ENCODE measurements at places on chromosomes 6 and 20.

- no peak for DNase-seq
These were observed 16.8 kb upstream of the EEF1A1 start for GRCh38 chr6:73537677-73538076.

- no peak for DNase-seq
These were observed 632.8 kb downstream of the HACE1 start for GRCh38 chr6:104226790-104227446.

DNA sequence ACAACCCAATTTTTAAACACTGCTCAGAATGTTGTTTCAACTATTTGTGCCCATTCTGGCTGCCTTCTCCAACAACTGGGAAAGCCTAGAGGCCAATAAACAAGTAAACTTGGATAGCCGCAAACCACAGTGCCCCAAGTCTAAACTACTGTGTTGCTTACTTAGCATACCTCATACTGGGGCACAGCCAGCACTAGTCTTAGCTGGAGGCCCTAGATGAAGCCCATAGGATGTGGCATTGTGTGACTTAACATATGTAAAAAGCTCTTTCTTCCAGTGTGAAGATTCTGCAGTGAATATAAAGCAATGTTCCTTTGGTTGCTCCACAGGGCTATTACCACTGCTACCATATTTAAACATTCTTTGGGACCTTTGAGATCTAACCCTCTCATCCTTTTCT is 564.3 kb upstream of the NRSN1 start:
- DNase-seq, result peak; percentile 25

DNA sequence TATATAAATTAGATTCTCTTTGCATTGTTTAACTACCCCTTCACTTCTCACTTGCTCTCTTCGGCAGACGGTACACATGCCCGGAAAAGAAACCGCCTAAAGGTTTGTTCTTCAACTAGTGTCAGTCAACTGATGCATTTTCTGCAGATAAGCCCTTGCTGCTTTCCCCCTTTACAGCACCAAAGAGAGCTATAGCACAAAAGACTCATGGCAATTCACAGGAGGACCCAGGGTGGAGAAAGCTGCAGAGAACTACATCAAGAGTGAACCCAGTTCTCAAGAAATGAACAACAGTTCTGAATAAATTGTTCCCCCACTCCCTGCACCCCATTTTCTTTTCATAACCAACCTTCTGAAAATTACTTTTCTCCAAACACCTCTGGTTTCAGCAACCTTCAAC is 8.9 kb downstream of the CD164 start:
- DNase-seq, result no peak

- DNase-seq, result no peak
These were observed 701.8 kb upstream of the FLRT3 start for GRCh38 chr20:15039088-15039752.

GRCh38 chr6:38302838-38303237 is 336.9 kb downstream of the BTBD9 start:
- no peak for DNase-seq

GRCh38 chr20:8948442-8949020 is 120.4 kb upstream of the PLCB4 start:
- no peak for DNase-seq

- DNase-seq, result peak; percentile 69
These were observed 502 bp upstream of the HTR1E start for GRCh38 chr6:86936834-86937218.

DNA sequence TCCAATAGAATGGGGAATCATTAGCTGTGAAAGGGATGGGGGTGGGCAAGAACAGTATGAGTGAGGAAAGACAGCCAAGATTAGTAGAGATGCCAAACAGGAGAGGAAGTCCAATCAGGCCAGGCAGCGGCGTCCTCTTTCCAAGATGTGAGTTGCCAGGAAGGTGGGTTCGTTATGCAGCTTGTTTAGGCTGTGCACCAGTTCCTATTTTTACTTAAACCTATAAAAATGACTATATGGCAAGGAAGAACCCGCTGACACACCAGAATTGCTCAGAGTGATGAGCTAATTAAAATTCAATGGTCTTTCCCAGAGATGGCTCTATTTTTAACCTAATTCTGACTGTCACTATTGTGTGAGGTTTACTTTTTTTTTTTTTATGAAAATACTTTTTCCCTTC is 88.2 kb downstream of the SLC22A23 start:
- no peak for DNase-seq

GRCh38 chr6:110876806-110877564 is 2.4 kb downstream of the AMD1 start:
- DNase-seq, result no peak

- no peak for DNase-seq
These were observed 167.7 kb downstream of the DOK5 start for GRCh38 chr20:54642864-54643667.

- no peak for DNase-seq
These were observed 168.3 kb upstream of the STXBP5 start for GRCh38 chr6:147035886-147036285.

DNA sequence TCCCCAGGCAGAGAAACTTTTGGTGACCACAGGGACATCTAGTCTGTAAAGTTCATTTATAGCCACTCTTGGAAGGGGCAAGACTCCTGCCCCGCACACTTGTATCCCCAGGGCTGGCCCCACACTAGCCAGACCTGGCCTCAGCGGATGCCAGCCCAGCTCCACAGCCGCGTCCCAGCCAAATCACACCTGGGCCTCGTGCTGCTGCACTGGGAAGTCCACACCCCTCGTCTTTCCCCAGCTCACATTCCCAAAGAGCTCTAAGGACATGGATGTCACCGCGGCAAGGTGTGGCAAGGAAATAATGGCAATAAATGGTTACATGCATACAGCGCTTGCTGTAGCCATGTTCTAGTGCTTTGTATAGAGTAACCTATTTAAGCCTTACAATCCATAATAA is 8.6 kb downstream of the IP6K3 start:
- no peak for DNase-seq

DNA sequence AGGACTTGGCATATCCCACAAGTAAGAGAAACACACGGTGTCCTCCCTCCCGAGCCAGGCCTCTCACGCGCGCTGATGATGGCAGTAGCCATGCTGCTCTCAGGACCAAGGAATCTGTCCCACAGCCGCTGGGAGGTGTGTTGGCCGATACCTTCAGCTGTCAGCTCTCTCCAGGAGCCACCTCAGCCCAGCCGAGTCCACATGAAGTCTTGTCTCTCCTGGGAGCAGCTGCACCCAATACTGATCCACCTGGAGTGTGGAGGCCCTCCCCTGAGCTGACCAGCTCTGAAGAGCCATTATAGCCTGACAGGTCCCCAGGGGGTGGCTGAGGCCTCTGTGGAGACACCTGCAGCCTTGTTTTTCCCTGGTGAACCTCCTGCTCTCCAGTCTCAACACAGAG is 23.8 kb upstream of the NXT1 start:
- no peak for DNase-seq

Data from NT2/D1 (cell line).